Activated CD8-positive, alpha-beta memory T cell treated with anti-CD3 and anti-CD28 coated beads for 4 hours (primary cell): ENCODE measurements at places on chromosomes 12 and 14.

GRCh38 chr14:20400589-20400964 lies 12.7 kb downstream of the TEP1 start:
- DNase-seq: no peak

DNA sequence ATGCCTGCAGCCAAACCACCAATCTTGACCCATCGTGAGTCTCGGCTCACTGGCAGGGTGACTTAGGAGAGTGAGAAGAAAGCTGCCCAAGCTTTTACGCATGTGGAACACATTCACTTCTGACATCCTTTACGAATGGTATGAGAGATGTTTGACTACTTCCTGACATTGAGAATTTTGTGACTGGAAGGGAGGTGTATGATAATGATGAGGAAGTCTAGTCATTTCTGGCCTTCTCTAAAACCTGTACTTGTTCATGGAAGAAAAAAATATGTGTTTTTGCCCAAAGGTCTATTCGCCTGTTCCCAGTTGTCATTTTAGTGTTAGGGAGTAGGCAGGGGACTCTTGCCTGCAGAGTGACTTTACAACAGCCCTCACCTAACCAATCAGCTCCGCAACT lies 227.2 kb upstream of the ATP2B1 start:
- no peak for DNase-seq

DNA sequence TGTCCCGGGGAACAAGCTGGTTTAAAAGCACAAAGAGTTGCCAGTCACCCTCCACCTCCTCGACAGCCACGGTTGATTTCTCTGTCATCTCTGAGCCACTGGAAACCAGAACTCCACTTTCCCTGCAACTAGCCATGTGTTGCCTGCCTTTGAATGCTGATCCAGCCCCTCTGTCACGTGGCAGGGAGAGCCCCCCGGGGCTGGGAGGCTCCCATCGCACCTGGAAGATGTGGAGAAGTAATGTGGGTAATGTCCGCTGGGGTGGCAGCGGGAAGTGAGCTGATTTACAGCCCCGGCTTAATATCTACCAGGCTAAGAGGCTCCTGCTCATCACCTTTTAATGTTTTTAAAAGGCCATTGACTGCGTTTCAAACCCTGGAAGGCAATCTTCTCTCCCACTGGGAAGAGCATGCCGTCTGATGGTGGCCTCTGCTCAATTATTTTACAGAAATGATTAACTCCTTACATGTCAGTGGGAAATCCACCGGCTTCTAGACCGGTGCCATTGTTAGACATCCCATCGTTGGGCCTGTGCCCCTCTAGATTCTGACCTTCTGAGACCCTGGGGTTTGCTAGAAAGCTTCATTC lies 7.4 kb downstream of the PRIMA1 start:
- DNase-seq: no peak

DNA sequence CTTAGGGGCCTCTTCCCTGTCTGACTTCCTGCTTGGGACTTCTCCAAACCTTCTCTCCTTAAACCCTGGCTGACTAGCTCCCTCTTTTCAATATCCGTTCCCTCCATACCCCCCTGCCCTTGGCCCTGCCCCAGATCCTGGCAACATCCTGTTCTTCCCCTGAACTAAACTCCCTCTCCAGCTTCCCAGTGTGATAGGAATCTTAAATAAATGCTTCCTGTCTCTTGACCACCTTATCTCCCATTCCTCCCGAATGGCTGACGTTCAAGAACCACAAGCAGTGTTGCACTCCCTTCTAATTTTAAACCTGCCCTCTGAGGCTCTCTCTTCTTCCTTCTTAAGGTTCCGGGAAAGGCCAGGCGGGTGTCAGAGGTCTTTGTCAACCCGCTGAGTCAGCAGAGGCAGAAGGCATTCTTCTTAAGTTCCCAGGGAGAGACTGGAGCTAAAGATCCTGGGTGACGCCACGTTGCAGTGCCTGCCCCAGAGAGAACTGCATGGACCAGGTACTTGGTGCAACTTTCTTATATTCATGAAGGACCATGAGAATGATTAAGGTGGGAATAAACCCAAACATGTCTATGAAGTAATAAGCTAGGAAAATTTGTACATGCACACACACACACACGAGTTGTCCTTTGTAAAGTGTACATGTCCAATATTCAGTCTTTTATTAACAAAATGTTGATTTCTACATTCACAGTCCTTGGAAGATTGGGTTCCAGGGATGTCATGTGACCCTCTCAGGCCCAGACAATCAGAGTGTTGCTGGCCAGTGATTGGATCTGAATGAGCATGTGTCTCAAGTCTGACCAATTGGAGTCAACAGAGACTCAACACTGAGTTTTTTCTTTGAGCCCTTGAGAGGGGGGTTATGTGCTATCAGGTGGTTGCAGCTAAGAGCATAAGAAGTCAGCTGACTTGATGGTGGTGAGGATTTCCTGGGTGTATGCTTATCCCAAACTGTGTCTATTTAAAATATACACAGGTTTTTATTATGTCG lies 420.2 kb upstream of the TBX3 start:
- no peak for DNase-seq

DNA sequence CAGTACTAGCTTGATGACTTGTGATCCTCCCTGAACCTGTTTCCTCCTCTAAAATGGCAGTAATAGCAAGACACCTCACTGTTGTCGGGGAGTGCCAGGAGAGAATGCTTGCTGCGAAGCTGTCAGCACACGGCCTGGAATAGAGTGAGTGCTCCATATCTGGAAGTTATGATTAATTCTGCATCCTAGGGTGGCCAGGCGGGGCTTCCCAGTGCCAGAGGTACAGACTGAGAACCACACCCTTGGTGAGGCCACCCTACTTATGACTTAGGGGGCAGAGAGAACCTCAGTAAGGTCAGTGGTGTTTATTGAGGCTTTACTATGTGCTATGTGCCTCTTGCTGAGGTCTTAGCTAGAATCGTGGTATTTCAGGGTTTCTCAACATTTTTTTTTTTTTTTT lies 20.1 kb downstream of the MORN3 start:
- no peak for DNase-seq

GRCh38 chr14:25009891-25010290 lies 40.1 kb downstream of the STXBP6 start:
- DNase-seq: no peak

DNA sequence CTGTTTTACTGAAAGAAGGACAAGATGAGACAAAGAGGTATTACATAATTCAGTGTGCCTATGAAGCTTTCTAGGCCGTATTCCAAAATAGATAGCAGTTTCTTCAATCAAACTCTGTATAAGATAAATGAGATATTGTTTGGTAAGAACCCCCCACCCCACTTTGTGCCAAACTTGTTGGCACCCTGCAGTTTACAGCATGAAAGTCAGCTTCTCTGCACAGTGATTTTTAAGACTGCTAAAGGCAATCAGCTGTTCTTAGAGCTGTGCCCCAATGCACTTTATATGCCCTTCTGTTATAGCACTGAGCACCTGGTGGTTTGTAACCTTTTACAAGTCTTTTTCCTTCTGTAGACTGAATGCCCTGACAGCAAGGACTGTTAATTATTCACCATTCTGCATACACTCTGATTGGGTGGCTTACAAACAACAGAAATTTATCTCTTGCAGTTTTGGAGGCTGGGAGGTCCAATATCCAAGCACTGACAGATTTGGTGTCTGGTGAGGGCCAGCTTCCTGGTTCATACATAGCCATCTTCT lies 76.7 kb downstream of the ANO4 start:
- DNase-seq: no peak

DNA sequence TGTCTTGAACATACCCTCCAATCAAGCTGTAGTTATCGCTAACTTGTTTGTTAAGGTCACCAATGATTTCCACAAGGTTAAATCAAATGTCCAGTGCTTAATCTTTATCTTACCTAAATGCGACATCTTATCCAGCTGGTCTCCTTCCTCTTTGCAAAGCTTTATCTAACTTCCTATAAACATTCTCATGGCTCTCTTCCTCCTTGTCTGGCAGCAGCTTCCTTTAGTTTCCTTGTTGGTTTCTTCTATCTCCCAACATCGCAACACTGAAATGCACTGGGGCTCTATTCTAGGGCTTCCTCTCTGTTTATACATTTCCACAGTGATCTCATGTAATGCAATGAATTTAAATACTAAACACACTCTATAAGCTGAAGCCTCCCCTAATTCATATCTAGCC lies 28.7 kb downstream of the UBE2N start:
- no peak for DNase-seq

DNA sequence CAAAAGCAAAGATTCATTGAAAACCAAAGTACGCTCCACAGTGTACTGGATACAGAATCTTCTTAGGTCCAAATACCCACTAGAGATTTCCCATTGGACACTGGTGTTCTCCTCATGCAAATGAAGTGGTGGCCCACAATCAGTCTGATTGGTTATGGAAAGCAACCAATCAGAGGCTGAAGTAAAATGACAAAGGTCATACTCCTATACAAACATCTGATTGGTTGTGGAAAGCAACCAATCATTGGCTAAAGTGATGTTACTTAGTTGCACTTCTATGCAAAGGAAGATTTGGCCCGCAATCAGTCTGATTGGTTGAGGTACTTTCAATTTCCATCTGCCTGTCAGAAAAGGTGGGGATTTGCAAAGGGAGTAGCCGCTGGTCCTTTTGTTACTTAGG lies 1.3 kb upstream of the WASHC3 start:
- DNase-seq: no peak

DNA sequence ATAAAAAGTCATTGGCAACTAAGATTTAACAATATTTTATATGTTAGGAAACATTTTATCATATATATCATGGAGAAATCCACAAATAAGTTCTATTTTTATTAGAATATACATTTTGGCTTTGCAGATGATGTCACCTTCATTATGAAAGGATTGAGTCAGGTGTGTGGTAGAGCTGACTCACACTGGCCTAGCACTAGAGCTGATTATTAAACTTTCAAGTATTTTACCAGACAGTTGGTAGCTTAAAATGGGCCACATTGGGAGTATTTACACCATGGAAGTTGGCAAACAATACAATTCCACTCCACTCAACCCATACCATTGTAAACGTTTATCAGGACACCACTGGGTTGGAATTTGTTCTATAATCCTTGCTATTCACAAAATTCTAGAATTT lies 1036.6 kb downstream of the TRHDE start:
- DNase-seq: no peak

DNA sequence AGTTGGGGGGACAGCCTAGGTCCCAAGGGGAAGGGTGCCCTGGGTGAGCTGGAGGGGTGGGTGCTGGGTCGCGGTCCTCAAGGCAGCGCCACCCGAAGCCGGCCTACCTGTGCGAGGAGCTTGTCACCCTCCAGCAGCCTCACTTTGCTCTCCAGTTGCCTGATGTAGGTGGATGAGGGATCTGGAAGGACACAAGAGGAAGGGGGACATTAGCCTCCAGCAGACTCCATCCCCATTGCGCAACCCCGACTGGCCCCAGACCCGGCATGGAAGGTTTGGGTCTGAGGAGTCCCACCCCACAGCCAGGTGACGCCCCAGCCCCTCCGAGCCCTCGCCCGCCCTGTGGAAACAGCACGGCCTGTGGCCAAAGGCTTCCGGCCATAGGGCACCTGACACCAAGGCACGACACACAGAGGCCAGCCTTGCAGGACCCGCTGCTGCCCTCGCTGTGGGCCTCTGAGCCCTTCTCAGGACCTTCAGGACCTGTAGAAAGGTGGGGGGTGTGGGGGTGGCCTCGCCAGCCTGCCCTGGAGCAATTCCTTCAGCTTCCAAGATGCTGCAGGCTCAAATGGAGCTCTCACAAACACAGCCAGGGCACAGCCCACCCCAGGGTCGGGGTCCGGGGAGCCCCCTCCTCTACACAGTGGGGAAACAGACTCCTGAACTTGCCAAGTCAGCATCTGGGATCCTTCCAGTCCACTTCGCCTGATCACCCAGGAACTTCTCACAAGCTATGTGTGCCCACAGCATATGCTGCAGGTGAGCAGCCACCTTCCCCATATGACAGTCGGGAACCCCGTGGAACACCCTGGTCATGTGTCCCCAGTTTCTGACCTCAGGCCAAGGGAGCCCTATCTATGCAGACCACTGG lies 54.9 kb downstream of the CCNK start:
- DNase-seq: no peak

DNA sequence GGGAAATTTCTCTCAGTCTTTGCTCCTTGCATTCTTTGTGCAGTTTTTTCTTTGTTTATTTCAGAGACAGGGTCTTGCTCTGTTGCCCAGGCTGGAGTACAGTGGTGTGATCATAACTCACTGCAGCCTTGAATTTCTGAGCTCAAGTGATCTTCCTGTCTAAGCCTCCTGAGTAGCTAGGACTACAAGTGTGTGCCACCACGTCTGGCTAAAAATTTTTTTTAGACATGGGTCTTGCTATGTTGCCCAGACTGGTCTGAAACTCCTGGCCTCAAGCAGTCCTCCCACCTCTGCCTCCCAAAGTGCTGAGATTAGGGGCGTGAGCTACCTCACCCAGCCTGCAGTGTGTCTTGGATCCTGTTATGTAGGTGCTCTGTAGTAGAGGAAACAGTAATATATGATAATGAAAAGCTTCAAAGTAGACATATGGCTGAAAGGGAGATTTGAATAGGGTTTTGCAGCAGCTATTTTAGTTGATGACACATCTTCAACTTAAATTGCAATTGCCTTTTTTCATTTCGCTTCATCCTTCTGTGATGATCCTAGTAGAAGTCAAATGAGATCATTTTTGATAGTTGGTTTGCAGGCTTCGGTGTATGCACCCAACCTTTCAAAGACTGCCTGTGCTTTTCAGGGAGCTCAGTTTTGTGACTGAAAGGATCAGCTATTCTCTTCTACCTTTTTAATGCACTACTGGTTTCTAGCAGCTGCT lies 75.4 kb downstream of the FUT8 start:
- no peak for DNase-seq

- no peak for DNase-seq
Measured at GRCh38 chr12:111363578-111363977, 5.3 kb downstream of the PHETA1 start.

DNA sequence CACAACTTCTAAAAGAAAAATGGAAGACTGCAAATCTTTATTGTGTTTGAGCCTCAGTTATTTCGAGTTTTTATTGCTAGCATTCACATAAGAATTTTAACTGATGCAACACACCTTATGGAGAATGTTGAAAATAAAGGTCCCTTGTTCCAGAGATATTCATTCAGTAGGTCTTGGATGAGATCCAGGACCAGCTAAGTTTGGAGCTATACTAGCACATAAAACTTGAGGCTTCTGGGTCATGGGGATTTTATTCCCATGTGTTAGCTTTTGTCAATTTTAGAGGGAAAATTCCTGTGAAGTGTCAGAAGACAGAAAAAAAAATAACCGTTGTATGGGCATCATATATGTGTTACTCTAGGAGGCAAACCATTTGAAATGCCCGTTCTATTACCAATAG lies 693.2 kb upstream of the MIS18BP1 start:
- DNase-seq: no peak

DNA sequence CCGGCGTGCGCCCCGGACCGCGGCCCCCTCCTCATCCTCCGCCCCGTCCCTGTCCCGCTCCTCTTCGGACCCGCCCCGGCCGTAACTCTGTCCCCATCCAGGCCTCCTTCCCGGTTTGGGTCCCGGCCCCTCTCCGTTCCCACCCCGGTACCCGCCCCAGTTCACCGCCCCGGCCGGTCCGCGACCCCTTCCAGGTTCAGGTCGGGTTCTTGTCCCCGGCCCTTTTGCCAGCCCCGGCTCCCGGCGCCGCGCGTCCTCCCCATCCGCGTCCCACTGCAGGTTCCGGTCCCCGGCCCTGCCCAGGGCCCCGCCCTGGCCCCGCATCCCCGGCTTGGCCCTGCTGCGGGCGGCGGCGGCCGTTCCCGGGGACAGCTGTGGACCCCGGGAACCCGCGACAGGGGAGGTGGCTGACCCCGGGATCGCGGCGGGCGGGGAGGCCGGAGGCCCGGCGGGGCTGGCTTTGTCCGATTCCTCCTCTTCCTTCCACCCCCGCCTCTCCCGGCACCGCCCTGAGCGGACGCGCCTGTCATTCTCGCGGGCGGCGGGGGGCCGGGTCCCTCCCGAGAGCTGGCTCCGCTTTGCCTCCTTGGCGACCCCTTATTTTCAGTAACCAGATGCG lies 601 bp downstream of the KLC1 start:
- no peak for DNase-seq
